ENCODE measurements at places on chromosomes 12 and 14. TPM values are rescaled to one million over a fixed set of nuclear protein-coding genes. Genes with fewer than 3 reads are reported as not detected.

The MYH6 gene
- total RNA-seq: not detected

DNA sequence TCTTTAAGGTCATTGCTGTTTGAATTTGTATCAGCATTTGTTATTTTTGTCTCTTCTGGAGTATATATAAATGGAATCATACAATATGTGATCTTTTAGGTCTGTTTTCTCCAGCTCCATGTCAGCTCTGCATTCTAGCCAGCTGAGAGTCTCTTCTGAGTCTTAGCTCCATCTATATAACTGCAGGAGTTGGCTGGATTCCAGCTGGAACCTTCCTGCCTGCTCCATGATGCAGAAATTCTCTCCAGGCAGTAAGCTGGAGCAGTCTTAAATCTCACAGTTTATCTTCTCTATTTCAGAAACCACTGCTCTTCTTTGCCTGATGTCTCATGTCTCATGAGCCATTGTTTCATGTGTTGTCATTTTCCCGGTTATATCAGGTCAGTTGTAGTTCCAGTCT, 827.6 kb downstream of the NRXN3 start:
- no peak overlapping the region for H3K27ac ChIP-seq
- H3K36me3 ChIP-seq: no peaks in the 10 kb centered on the region
- H3K27me3 ChIP-seq: no peaks in the 10 kb centered on the region
- DNase-seq: peak; percentile 17
- no peak overlapping the region for H3K4me3 ChIP-seq

- no peak overlapping the region for H3K27ac ChIP-seq
- H3K27me3 ChIP-seq: no peaks in the 10 kb centered on the region
- no peaks in the 10 kb centered on the region for H3K4me1 ChIP-seq
- DNase-seq: no peak
Measured at GRCh38 chr12:122452701-122453285, 30.3 kb upstream of the CLIP1 start.

- no peaks in the 10 kb centered on the region for H3K36me3 ChIP-seq
- no peak overlapping the region for H3K27ac ChIP-seq
- no peaks in the 10 kb centered on the region for H3K4me1 ChIP-seq
Measured at GRCh38 chr14:20436363-20436755, 393 bp upstream of the KLHL33 start.

All from transverse colon (tissue), 4 donors.